ENCODE measurements at places on chromosomes 16 and 17.
A peak's percentile ranks its signal among the peaks of the same experiment; 100 is the strongest.

- DNase-seq, result no peak
Measured at GRCh38 chr17:18262111-18262510, 1.6 kb downstream of the MIEF2 start.

- DNase-seq, result no peak
Measured at GRCh38 chr16:86067936-86068335, 169.0 kb downstream of the IRF8 start.

DNA sequence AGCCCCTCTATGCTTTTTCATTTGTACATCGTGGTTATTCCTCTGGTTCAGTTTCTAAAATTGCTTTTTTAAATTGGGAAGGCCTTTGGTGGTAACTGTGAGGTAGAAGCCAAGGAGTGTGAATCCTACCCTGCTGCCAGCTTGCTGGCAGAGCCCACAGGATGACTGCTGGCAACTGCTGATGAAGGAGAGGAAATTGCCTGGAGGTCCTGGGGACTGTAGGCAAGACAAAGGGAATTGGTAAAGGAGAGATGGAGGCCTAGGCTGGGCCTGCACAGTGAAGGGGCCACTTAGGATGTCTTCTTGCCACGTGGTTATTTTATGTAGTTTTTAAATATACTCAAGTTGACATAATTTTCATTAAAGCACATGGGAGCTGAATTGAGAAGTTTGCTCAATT lies 15.8 kb downstream of the C17orf58 start:
- no peak for DNase-seq

GRCh38 chr17:56148333-56148732 lies 4.9 kb upstream of the ANKFN1 start:
- DNase-seq, result no peak

DNA sequence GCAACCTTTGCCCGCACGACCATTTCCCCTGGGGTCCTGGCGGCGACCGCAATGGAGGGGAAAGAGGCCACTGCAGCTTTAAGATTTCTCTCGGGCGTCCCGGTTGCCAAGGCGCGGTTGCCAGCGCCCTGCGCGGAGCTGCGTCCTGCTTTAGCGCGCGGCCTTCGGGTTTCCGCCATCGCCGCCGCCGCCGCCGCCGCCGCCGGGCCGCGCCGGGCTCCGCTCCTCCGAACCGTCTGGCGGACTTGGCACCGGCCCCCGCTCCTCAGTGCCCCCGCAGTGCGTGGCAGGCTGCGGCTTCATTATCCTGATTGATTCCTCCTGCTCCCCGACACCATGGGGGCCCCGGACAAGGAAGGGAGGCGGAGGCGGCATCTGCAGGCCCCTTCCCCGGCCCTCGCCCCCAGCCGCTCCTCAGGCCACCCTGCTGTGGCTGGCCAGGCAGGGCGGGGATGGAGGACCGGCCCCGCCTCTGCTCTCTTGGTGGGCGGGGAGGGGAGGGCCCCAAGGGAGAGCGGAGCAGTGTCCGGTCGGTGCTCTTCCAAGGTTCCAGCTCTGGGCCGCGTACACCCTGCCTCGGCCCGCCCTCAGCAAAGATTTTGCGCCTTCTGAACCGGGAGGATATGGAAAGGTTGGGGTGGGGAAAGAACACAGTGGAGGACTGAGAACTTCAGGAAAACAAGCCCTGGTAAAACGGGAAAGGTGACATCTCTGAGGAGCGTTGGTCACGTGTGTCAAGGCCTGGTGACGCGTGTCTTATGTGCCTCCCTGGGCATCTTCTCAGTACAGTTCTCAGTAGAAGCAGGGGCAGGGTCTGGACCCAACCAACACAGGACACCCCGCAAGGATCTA lies 34.0 kb downstream of the NEUROD2 start:
- DNase-seq, result peak; percentile 19

DNA sequence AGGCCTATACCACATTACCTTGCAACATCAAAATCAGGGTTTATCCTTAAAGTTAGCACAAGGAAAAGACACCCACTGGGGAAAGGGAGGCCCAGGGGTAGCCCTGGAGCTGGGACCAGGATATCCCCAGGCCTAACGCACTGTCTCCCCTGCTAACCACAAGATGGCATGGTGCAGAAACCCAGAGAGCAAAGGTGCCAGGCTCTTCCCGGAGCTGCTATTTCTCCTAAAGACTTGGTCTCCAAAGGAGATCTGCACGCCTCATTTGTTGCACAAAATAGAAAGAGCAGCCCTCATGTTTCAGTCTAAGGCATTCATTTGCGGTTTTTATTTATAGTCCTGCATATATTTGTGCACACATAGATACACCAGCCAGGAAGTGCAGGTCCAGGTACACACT lies 408.6 kb downstream of the SOX9 start:
- no peak for DNase-seq

DNA sequence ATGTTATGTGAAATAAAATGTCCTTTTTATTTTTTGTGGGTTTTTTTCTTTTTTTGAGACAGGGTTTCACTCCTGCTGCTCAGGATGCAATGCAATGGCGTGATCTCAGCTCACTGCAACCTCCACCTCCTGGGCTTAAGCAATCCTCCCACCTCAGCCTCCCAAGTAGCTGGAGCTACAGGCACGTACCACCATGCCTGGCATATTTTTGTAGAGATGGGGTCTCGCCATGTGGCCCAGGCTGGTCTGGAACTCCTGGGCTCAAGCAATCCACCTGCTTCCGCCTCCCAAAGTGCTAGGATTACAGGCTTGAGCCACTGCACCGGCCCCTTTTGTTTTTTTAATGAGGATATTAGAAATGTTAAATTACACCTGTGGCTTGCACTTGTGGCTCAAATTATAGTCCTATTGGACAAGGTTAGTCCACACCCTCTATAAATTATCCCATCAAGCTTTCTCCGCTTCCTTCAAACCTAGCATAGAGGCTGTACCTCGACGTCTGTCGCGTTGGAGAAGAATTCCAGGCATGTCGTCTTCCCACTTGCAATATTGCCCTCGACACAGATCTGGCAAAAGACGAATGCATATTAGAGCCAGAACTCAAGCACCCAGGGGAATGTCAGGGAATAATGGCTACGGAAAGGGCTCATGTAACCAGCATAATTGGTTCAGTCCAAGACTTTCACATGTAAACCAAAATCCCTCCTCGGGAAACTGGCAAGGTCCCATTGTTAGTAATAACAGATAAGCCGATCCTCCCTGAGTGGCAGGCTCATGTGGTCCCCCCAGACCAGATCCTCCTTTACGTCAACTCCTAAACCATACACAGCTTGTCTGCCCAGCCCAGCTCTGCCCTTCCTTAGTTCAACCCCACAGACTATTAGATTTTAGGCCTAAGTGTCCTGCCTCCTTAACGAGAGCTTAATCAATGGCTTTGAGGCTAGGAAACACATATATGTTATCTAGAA lies 8.2 kb downstream of the TK2 start:
- no peak for DNase-seq

DNA sequence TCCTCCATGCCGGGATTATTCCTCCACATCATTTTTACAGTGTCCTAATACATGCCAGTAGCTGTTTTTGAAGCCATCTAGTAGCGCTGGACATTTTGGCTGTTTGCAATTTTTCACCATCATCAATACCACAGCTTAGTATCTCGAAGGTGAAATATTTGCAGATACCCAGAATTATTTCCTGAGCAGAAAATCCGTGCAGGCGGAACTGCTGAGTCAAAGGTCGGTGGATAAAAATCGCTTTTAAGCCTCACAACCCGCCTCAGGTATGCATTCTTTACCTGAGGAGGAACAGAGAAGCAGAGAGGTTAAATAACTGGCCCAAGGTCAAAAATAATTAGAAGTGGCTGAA lies 584 bp upstream of the TNRC6A start:
- DNase-seq, result peak; percentile 10

DNA sequence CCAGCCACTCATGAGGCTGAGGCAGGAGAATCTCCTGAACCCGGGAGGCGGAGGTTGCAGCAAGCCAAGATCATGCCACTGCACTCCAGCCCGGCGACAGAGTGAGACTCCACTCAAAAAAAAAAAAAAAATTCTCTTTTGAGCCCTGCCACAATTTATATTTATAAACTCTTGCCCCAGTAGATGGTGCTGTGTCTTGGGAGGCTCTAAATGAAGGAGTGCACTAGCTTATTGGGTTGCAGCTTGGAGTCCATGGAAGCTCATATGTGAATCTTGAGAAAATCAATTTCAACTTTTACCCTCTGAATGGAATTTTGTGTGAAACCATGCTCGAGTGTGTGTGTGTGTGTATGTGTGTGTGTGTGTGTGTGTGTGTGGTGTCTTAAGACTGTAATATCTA lies 420.1 kb downstream of the HS3ST4 start:
- DNase-seq, result no peak

- DNase-seq, result no peak
Measured at GRCh38 chr17:17763734-17764133, 73.1 kb downstream of the SREBF1 start.

All from stimulated activated CD4-positive, alpha-beta T cell treated with anti-CD3 and anti-CD28 coated beads, Interleukin-4, amount 100 ng/mL, for 24 hours (primary cell).